ENCODE measurements at places on chromosomes 4 and X.

DNA sequence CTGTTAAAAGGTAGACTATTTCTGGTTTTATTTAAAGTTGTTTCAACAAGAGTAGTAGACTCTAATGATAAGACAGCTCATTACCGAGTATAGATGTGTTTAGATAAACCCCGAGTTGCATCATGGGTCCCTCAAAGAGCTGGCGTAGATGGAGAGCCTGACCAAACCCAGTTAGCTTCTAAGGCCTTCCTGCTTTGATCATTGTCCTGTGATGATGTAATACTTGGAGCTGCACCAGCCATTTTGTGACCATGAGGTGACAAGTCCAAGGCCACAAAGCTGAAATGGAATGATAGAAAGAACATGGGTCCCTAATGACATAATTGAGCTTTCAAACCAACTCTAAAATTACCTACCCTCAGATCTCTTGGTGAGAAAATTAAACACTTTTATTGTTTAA, 66.6 kb upstream of the TAB3 start:
- no peak for DNase-seq

DNA sequence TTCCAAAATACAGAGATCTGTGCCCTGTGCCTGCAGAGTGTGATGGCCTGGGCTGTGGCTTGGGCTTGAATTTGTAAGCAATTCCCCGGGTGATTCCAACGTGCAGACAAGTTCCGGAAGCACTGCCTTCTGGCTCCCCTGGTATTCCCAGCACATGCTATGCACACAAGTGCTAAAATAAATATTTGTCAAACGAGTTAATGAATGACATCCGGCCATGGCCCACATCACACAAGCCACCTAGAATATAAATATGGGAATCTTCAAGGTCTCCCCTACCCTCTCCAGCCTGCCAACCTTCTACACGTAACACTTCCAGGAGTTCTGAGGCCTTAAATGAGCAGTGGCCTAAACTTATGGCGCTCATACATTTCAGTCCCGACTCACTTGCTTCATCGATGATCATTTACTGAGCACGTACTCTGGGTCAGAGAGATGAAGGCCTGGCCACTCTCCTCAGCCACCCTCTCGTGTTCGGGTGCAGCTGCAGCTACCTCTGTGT, 21.3 kb downstream of the DCTD start:
- DNase-seq: peak; percentile 44

DNA sequence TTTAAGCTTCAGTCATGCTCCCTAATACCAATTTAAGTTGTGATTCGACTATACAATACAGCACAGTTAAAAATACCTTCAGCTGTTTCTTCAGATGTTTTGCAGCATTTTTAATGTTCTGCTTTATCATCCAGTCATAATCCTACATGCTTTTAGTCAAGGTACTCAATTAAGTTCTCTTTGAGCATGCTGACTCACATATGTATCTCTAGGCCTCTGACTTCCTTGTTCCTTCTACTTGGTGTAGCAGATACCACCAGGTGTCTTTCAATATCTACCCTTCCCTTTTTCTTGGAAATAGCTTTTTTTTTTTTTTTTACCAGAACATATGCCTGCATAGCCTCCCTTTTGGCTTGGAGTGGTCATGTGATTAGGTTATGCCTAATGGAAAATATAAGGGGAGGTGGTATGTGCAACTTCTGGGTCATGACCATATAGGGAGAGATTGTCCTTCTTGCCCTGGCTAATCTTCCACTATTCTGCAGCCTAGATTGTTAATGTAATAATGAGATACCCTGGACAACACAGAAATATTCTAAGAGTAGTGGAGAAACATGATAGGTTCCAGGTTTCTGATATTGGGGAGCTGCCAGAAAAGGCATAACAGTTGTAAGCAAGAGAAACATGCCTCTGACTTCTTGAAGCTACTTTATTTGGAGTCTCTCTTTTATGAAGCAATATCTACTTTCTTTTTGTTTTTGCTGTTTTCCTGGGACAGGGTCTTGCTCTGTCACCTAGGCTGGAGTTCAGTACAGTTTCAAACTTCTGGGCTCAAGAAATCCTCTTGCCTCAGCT, 737.2 kb upstream of the SLIT2 start:
- no peak for DNase-seq

- DNase-seq: peak; percentile 12
These were observed 21.5 kb downstream of the UVSSA start for GRCh38 chr4:1368421-1369090.

DNA sequence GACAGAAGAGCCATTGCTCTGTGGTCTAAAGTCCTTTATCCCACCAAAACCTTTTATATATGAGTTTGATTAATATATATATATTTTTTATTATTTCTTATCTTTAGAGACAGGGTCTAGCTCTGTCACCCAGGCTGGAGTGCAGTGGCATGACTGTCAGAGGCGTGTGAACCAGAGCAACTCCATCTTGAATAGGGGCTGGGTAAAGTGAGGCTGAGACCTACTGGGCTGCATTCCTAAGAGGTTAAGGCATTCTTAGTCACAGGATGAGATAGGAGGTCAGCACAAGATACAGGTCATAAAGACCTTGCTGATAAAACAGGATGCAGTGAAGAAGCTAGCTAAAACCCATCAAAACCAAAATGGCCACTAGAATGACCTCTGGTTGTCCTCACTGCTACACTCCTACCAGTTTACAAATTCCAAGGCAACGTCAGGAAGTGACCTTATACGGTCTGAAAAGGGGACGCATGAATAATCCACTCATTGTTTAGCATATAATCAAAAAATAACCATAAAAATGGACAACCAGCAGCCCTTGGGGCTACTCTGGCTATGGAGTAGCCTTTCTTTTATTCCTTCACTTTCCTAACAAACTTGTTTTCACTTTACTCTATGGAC, 10.5 kb downstream of the TBCK start:
- DNase-seq: no peak

- DNase-seq: no peak
These were observed 1476.1 kb upstream of the TENM3 start for GRCh38 chr4:180766944-180767729.

DNA sequence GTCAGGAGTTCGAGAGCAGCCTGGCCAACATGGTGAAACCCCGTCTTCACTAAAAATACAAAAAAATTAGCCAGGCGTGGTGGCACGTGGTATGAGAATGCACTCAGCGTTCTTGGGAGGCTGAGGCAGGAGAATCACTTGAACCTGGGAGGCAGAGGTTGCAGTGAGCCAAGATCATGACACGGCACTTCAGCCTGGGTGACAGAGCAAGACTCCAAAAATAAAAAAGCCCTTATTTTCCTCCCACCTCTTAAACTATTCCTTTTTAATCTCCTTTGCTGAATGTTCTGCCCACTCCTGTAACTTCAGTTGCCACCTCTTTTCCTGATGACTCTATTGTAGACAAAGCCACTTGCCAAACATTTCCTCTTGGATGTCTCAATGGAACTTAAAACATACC, 72.6 kb downstream of the TAF1 start:
- no peak for DNase-seq

GRCh38 chr4:147714575-147715401, 17.1 kb upstream of the ARHGAP10 start:
- DNase-seq: peak; percentile 57

- DNase-seq: no peak
These were observed 29.3 kb downstream of the AFAP1 start for GRCh38 chr4:7910263-7910896.

DNA sequence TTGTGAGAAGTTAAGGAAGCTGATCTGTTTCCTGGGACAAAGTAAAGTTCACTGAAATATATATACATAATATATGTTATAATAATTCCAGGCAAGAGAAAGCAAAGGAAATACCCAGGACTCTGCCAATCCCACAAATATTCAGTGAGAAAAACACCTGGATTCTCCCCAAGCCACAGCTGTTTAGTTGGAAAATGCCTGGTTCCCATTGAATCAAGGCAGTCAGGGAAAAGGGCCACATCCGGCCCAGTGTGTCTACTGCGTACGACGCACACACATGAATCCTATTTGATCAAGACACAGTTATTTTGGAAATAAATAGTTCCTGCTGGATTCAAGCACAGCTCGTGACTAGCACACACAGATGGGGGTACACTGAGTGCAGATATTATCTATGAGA, 6.3 kb upstream of the DCHS2 start:
- DNase-seq: no peak

- DNase-seq: peak; percentile 45
These were observed 24.3 kb downstream of the LEF1 start for GRCh38 chr4:108144451-108144850.

DNA sequence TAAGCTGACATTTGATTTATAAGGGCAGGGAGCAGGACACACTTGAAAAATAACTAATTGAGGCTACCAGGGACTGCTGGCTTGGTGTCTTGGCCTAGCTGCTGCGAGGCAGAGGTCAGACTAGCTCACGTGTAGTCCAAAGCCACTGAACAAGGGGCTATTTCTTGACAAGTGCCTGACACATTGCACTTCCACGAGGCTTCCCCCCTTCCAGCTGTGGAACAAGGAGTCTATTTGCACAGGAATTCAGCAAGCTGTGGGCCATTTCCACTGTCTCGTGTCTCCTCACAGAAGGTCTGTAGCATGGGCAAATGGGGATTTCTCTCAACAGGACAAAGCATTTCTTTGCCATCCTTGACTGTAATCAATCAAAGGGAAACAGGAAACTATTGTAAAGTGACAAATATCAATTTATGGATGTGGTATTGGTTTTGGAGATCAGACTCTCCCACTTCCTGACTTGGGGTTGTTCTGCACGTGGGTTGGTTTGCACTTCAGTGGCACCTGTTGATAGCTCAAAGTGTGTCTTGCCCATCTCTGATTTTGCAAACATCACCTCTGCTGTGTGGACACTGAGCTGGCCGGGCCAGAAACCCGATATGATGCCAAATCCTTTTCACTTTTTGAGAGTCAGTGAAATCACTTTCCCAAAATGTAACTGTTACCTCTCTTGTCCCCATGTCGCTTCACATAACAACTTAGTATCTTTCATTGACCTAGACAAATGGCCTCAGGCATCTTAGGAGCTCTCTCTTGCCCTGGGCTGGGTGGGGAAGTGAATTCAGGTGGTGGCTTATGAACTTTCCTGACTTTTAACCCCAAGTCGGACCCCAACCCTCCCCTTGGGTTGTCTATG, 107.4 kb upstream of the MAMLD1 start:
- no peak for DNase-seq

GRCh38 chrX:77431227-77431626, 16.0 kb upstream of the FGF16 start:
- no peak for DNase-seq

DNA sequence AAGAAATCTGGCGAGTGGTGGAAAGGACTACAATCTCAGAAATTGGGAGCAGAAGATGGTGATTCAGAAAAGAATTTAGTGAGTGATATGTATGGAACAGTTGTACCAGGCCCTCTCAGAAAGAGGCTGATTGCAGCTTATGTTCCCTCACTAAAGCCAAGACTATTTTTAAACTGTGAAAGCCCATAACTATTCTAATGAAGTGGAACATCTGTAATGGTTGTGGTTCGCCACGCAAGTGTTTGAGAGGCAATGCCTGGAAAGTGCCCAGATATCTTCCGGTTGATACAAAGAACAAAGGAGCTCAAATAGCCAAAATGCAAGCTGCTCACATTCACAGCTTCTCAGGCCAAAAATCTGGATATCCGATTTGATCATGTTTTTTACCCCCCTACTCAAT, 1250.7 kb downstream of the RAPGEF2 start:
- DNase-seq: no peak

GRCh38 chr4:8314691-8315255, 45.2 kb downstream of the HTRA3 start:
- DNase-seq: no peak

GRCh38 chr4:143514497-143514896, 995 bp downstream of the SMARCA5 start:
- DNase-seq: peak; percentile 52

DNA sequence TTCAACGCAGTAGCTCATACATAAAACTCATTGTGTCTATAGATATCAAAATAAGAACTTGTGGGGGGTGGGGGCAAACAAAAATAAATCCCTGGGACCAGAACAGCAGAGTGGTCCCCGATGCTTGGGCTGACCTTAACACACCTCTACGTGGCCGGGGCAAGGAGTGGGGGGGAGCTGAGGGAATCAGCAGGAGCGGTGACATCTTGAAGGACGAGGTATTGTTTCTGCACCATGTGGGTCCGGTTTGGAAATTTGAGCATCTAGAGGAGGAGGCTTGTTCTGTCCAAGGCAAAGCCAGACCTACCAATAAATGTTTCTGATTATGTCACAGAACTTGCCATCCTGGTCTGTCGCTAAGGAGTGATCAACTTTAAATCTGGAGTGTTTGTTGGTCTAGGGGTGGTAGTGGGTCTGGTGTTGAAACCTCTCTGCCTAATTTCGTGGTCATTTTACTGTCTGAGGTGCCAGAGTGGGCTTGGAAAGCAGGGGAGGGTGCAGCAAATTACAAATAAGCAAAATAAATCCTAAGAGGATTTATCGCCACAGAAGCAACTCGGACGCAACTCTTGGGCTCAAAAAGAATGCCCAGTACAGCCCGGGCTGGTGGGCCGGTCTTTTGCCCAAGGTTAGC, 774 bp upstream of the RAPGEF2 start:
- DNase-seq: peak; percentile 56

DNA sequence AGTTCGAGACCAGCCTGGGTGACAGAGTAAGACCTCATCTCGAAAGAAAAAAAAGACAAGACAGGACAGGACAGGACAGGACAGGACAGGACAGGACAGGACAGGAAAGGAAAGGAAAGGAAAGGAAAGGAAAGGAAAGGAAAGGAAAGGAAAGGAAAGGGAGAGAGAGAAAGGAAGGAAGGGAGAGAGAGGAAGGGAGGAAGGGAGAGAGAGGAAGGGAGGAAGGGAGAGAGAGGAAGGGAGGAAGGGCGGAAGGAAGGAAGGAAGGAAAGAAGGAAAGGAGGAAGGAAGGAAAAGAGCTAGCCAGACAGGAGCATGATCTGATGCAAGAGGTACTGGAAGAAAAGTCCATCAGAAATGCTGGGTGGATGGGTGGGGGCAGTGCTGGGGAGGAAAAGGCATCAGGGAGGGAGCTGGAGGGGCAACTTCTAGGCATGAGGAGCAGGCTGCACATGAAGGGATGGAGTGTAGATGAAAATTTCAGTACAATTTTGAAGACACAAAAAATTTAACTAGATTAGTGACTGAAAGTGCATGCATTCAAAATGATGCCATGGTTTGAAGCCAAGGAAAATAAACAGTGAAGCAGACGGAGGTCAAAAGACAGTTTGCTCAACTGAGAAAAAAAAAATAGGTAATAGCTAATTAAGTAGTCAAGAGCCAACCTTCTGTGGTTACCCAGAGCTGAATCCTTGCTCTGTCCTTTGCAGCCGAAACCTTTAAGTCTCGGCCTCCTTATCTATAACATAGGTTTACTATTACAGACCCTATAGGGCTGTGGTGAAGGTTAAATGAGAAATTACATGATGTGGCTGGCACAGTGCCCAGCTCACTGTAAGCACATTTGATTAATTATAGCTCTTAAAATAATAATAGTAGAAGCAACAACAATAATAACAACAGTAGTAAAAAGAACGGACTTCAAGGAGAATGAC, 59.9 kb downstream of the ZNF827 start:
- no peak for DNase-seq

- peak; percentile 39 for DNase-seq
These were observed 119.4 kb downstream of the AKAP4 start for GRCh38 chrX:50081282-50081889.

DNA sequence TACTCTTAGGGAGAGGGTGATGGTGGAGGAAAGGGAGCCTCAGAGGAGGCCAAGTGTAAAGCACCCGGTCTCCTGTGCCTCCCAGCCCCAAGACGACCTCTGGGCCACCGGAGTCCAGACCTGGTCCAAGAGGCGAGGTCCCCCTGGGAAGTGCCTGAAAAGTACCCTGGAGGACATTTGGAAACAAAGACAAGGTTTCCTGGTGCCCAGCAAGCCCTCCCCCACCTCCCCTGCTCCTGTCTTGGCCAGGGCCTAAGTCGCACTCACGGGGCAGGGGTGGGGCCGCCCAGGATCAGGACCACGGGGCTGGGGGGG, 532 bp upstream of the SH3BP2 start:
- no peak for DNase-seq

GRCh38 chr4:1494416-1495315, 88.4 kb upstream of the NKX1-1 start:
- DNase-seq: no peak
